ENCODE measurements at places on chromosomes 13 and 19.

DNA sequence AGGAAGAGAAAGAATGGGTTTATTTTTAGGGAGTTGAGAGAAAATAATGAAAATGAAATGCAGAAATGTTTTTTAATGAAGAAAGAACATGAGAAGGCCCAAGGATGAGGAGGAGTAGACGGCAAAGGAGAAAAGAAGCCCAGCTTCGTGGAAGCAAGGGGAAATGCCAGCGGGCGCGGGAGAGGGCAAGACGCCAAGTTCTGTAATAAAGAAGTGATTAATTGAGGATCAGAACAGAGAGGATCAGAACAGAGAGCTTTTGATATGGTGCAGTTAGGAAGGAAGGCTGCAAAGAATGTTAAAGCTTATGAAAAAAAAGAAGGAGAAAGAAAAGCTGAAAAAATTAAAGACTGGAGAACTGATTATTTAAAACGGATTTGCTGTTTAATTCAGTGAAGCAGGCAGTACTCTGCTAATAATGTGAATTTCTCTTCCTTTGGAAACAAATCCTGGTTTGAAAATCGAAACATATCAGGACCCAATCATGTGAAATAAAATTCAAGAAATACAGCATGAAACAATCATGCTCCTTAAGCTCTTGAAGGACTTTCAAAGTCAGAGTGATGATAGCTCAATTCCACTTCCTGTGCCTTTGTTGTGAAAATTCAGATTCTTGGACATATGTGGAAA lies 99.3 kb upstream of the SOX1 start:
- DNase-seq: no peak

GRCh38 chr13:85436029-85436428 lies 363.2 kb downstream of the SLITRK6 start:
- no peak for DNase-seq

DNA sequence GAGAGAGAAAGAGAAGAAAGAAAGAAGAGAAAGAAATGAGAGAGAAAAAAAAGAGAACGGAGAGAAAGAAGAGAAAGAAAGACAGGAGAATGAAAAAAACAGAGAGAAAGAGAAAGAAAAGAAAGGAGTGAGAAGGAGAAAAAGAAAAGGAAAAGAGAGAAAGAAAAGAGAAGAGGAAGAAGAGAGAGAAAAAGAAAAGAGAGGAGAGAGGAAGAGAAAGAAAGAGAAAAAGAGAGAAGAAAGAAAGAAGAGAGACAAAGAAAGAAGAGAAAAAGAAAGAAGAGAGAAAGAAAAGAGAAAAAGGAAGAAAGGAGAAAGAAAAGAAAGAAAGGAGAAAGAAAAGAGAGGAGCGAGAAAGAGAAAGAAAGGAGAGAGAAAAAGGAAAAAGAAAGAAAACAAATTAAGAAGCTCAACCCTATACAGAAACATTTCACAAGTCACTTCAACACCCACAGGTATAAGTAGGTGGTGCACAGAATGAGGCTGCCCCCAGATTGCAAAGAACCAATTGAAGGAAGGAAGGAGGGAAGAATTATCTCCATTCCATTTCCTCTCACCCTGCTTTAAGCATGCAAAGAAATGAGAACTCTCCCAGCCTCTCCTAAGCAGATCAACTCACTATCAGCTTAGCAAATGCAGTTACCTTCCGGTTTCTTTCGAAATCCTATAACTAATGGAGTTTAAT lies 98.8 kb upstream of the CACNA1A start:
- no peak for DNase-seq

DNA sequence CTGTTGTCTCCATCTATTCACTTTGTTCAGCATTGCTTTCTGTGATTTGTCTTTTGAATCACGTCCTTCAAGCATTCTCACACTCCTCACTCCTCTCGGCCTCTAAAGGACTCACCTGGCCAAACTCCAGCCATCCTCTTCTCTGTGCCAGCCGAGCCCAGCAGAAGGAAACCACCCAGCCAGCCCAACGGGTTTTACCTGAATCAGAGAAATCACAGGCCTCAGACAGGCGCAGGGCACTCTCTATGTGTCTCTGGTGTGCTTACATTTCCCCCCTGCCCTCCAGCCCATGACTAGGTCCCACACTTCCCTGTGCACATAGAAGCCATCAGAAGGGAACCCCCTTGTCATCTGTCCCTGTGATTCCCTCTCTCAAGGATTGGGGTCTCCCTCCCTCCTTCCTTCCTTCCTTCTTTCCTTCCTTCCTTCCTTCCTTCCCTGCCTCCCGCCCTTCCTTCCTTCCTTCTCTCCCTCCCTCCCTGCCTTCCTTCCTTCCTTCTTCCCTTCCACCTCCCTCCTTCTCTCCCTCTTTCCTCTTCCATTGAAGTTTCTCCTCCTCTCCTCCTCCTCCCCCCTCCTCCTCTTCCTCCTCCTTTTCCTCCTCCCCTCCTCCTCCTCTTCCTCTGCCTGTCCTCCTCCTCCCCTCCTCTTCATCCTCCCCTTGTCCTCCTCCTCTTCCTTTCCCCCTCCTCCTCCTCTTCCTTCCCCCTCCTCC lies 8.8 kb upstream of the ZNF541 start:
- no peak for DNase-seq

DNA sequence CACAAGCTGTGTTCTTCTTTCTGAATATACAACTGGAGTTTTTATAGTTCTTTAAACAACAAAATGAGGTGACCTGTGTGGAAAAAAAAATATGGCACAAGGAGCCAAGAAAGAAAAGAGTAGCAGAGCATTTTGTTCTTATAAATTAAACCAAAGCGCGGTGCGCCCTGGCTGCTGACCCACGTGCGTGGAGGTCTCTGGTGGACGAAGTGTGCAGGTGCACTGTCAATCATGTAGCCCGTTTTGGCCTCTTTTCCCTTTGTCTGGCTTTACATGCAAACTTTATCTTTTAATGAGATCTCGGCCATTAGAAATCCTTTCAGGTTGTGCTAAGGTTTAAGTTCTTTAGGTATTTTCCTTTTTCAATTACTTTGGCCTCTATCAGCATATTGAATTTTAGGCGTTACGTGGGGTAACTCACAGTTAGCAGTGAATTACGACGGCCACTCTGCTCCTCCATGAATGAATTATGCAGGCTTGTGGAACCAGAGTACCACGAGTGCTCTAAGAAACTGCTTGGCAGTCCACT lies 443.9 kb upstream of the SLC10A2 start:
- no peak for DNase-seq

DNA sequence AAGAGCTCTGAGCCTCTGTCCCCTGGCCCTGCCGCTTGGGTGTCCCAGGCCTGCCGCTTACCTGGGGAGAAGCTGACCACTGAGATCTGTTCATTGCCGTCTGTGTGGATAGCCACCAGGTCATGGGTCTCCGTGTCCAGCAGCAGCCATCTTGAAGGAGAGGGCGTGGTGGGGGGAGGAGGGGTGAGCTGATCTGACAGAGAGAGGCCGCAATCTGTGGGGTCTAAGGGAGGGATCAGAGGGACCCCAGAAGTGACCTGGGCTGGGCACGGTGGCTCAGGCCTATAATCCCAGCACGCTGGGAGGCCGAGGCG lies 14.6 kb upstream of the GPR4 start:
- DNase-seq: no peak

DNA sequence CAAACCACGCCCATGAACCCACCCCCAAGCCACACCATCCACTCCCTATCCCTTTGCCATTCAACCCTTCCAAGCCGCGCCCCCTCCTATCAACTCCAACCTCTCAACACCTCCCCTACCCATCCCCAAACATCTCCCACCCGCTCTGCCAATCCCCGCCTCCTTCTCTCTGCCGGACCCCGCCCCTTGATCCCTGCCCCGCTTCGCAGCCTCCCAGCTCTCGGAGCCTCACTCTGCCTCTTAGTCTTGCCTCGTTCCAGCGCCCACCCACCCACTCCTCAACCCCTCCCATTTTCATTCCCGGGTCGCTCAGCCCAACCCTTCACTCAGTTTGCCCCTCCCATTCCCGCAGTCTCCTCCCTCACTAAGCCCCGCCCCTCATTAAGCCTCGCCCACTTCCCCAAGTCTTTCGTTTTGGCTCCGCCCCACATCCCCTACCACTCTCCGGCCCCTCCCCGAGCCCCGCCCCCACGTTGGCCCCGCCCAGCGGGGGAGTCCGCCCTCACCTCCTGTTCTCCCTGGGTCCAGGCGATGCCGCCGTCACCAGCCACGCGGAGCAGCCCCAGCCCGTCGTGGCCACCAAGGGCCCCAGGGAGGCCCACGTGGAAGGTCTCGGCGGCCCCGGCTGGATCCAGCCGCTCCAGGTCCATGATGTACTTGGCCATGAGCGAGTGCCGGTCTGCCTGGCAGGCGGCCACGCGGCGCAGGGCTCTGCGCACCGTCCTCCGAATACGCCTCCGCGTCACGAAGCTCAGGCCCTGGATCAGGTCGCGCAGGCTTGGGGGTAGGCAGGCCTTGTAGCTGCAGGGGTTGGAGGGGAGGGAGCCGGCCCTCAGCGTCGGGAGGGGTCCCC lies 5.7 kb downstream of the JAK3 start:
- DNase-seq: peak; percentile 57

- peak; percentile 53 for DNase-seq
Measured at GRCh38 chr19:7874076-7874896, at the start of gene PRR36. PRR36 (minus strand) TSS chr19:7874390; CDS start chr19:7873689, 701 bp downstream.

GRCh38 chr19:5605362-5605761 lies 17.2 kb downstream of the SAFB2 start:
- no peak for DNase-seq

GRCh38 chr13:47252627-47253026 lies 355.8 kb upstream of the HTR2A start:
- no peak for DNase-seq

GRCh38 chr13:77733674-77734073 lies 36.2 kb downstream of the SLAIN1 start:
- DNase-seq: no peak

GRCh38 chr13:90869580-90869979 lies 477.9 kb upstream of the MIR17HG start:
- DNase-seq: no peak

DNA sequence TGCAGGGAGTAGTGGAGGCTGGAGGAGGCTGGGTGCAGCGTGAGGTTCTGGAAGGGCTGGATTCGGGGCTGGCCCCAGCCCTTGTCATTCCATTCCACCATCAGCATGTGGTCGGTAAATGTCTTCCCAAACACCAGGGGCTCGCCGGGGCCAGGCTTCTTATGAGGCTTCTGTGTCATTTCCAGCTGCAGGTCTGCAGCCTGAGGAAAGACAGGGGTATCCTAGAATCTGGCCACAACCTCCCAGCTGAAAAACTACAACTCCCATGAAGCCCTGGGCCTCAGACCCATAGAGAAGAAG lies 4.4 kb downstream of the BCAT2 start:
- no peak for DNase-seq

GRCh38 chr13:63024458-63024857 lies 1608.8 kb upstream of the PCDH20 start:
- no peak for DNase-seq

DNA sequence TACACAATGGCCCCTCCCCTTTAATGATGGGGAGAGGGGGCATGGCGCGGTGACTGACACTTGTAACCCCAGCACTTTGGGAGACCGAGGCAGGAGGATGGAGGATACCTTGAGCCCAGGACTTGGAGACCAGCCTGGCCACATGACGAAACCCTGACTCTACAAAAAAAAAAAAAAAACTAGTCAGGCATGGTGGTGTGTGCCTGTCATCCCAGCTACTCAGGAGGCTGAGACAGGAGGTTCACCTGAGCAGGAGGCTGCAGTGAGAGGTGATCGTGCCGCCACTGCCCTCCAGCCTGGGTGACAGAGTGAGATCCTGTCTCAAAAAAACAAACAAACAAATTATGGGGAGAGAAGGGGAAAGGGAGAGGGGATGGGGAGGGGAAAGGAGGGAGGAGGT lies 13.8 kb upstream of the ZBTB7A start:
- DNase-seq: no peak

GRCh38 chr19:33641956-33642498 lies 20.3 kb downstream of the CHST8 start:
- no peak for DNase-seq

DNA sequence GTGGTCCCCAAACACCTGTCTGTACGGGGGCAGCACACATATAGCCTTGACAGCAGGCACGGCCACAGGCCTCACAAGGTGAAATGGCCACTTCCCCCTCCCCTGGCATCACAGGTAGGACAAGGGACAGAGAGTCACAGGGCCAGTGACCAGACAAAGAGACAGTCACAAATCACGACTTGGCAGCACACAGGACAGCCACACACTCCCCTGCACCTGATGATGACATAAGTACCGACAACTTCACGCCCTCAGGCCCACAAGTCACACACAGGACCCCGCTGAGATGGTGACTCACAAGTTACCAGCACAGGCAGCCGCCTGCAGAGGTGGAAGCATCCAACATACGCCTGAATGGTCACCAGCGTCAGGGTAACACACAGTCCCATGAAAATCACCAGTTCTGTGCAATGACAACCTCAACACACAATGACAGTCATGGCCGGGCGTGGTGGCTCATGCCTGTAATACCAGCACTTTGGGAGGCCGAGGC lies 16.5 kb downstream of the TYK2 start:
- DNase-seq: no peak

DNA sequence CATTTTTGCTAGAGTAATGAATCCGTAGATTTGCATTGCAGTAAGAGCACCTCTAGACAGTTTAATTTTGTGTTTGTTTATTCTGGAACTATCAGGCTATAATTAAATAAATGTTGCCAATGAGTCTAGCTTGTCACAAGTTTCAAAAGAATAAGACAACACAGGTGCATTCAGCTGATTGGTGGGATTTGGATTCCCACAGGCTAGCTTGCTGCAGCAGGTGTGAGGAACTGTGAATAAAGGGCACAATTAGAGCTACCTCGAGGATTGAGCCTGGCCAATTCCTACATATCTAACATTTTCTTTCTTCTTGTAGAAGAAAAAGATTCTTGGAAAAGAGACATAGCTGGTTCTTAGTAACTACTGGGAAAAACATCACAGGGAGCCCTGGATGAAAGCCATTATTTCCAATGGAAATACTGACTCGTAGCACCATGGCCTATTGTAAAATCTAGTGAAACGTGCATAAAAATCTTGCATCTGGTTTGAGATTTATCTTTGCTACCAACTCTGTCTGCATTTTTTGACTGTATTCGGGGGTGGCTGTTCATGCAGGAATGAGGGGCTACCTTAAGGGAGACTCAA lies 360.9 kb downstream of the FGF9 start:
- DNase-seq: no peak

GRCh38 chr13:51933466-51934058 lies 71.8 kb downstream of the CCDC70 start:
- no peak for DNase-seq

DNA sequence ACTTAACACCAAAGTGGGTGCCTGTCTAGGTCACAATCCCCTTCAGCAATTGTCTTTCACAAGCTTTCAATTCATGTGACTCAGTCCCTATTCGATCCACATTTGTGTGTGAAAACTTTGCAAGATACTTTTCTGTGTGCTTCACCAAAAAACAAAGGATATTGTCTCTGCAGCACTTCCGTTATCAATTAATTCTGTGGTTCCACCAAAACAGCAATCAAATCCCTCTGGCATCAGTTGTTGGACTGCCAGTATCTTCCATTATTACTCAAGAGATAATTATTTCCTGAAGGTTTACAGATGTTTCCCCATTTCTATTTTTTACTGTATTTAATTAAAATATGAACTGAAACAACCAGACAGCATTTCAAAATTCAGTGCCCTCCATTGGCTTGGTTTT lies 481.4 kb downstream of the SUCLA2 start:
- no peak for DNase-seq

All from DND-41 (cell line).